ENCODE measurements at places on chromosomes 7 and 10.

- DNase-seq = no peak
Measured at GRCh38 chr10:6037422-6037821, 24.7 kb downstream of the IL2RA start.

- DNase-seq = no peak
Measured at GRCh38 chr7:139427029-139427420, 56.4 kb downstream of the KLRG2 start.

- no peak for DNase-seq
Measured at GRCh38 chr10:49107887-49108267, 7.4 kb downstream of the VSTM4 start.

DNA sequence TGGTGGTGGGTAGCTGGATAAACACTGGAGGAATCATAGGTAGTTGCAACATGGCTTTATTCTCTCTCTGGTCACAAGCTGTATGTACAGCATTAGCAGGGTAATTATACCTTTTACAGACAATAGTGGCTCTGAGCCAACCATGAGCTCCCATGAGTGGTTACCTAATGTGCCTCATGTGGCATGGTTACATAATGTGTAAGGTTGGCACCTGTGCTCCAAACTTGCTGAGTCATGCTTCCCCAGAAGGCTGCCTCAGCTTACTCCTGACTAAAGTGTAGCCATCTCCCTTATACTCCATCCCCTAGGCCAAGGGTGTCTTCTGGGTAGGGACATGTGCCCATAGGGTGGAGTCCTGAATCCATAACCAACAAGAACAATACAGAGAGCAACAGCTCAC, 345.3 kb upstream of the SEMA3C start:
- DNase-seq = no peak

DNA sequence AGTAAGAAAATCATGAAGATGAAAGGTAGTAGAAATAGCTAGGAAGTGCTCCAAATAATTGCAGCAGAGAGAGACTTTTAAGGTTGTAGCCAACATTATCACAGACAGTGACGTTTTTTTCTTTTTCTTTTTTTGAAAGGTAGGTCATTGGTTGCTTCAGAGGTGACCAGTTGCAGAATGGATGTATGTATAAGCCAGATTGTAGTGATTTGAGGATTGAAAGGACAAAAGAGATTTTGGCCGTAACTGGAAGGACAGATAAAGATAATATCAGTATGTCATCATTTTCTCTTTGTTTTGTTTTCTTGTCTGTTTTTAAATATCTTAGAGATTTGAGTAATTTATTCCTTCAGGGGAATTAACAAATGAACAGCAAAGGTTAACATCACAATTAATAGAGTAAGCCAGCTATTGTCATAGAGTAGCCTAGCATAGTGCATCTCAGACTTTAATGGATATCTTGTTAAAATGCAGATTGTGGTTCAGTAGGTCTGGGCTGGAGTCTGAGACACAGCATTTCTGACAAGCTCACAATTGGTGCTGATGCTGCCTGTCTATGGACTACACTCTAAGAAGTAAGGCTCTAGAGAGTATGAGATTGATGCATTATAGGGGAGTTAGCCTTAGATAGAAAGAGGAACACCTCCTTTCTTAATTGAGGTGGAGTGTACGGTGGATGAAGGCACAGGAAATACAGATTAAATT, 28.3 kb downstream of the CDK13 start:
- no peak for DNase-seq

GRCh38 chr10:44569193-44570091, 184.5 kb upstream of the CXCL12 start:
- DNase-seq = no peak

DNA sequence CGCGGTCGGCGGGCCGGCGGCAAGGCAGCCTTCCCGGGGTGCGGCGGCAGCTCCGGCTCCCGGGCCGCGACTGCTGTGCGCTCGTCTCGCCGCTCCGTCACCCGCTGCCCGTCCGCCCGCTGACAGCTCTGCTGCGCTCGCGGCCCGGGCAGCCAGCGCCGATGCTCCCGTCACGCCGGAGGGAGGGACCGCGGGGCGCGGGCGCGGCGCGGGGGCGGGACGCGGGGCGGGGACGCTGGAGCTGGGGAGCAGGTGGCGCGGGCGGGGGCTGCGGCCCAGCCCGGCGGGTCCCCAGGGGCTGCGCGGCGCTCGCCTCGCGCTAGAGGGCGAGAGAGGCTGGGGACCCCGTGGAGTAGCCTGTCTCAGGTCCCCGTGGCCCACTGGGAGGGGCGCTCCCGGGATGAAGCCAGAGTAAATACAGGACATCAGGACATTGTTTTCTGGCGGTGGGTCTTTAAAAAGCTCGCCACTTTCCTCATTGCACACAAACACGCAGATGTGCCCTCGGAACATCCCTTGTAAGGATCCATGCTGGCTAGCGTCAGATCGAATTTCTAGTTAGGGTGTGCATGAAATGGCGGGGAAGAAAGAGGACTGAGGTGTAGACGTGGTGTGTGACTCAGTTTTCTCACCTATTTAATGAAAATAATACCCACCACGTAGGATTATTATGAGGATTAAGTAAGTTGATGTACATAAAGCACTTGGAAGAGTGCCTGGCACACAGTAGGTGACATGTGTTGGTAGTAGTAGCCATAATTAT, at the start of gene ELAPOR2:
Gene ELAPOR2 (minus strand): TSS at position 130 of the 763 bp plus-strand sequence. CDS start 141 bp downstream, outside the sequence.
- DNase-seq = no peak

DNA sequence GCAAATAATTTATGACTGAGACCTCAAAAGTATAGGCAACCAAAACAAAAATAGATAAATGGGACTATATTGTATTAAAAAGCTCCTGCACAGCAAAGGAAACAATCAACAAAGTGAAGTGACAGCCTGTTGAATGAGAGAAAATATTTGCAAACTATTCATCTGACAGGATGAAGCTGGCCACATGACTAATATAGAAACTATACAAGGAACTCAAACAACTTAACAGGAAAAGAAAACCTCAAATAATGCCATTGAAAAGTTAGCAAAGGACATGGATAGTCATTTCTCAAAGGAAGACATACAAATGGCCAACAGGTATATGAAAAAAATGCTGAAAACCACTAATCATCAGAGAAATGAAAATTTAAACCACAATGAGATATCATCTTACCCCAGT, 245.1 kb downstream of the STK31 start:
- no peak for DNase-seq

DNA sequence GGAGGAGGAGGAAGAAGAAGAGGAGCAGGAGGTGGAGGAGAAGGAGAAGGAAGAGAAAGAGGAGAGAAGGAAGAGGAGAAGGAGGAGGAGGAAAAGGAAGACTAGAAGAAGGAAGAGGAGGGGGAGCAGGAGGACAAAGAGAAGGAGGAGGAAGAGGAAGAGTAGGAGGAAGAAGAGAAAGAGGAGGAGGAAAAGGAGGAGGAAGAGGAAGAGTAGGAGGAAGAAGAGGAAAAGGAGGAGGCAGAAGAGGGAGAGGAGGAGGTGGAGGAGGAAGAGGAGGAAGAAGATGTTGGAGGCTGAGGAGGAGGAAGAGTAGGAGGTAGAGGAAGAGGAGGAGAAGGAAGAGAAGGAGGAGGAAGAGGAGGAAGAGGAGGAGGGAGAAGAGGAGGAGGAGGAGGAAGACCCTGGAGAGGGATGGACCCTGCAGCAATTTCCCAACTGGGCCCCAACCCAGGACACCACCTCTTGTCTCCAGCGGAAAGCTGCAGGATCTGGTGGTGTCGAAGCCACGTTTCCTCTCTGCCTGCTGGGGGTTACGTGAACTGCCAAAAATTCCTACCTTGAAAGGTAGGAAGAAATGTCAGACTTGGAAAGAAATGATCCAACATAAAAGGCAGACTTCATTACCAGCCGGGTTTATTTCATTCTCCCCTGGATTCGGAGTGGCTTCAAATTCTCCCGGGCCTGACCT, 38.9 kb downstream of the COL26A1 start:
- no peak for DNase-seq

- no peak for DNase-seq
Measured at GRCh38 chr10:6337382-6337781, 134.7 kb downstream of the PFKFB3 start.

GRCh38 chr10:21587391-21587790, 53.4 kb downstream of the MLLT10 start:
- no peak for DNase-seq

- DNase-seq = peak; percentile 37
Measured at GRCh38 chr7:148581624-148582023, 8.9 kb upstream of the C7orf33 start.

All from SIG-M5 (cell line).